AG04450 (cell line): ENCODE measurements at places on chromosomes 12 and 14. TPM values are rescaled to one million over a fixed set of nuclear protein-coding genes. Genes with fewer than 3 reads are reported as not detected.

GRCh38 chr14:84750763-84751554 is 779.0 kb upstream of the FLRT2 start:
- DNase-seq, result peak; percentile 18

The CATSPERB gene
- polyA plus RNA-seq, result not detected in 2 replicates

DNA sequence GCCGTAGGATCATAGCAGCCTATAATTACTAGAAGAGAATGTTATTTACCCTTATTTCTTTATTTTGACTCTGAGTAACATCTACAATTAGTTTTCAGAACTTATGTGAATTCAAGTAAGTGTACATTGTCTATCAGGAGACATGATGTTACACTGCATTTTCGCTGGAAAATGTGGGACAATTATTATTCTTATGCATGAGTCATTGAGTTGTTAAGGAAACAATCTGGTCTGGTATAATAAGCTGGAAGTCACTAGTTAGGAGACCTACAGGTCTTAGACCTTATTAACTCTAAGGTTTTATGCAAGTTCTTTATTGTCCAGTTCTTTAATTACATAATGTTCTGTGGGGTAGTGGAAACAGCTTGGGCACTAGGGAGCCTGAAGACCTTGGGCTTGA is 5.8 kb downstream of the KTN1 start:
- DNase-seq, result no peak

DNA sequence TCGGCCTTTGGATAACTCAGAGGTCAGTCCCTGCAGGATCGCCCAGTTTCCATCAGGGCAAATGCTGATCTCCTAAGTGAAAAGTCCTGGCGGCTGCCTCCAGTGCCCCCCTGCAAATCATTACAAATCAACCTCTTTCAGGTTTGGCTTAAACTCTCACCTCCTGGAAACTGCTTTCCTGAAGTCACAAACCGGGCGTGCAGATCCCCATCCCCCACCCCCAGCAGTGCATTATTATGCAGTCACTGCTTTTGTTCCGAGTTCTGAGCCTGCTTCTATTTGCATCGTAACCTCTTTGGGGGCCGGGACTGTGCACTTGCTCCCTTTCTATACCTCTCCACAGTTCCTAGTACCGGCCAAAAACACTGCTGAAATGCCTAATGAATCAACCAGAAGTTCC is at the start of gene USP44:
TSS of gene USP44 (minus strand) at position 172 of the 400 bp plus-strand sequence. CDS start 17,220 bp downstream, outside the sequence.
- DNase-seq, result no peak

DNA sequence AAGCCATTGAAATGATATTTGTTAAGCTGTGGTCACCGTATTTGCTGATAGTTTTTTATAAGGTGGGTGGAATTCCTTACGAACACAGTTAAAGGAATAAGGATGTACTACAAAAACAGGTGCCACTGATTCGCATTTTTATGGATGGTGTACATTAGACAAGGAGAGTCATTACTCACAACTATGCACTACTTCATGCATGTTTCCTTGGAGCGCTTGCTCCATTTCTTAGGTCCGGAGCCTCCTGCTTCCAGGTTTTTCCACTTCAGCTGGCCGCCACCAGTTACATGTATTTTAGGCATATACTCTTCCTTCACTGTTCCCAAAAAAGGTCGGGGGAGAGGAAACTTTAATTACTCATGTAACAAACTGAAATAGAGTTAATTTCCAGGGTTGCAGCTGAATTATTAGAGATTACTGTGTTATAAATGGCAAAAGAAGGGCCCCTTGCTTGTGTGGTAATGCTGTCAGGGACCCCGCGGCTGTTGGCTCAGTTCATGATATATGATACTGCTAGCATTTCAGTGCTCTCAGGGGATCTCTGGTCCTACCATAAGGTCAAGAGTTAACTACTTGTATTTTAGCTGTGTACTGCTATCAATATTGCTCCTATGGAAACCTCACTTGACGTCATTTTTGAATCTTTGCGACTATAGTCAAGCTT is 454.7 kb downstream of the NPAS3 start:
- no peak for DNase-seq

- DNase-seq, result no peak
Observed at GRCh38 chr14:81350344-81351130, 49.6 kb downstream of the STON2 start.

GRCh38 chr14:68106456-68106855 is 286.9 kb downstream of the RAD51B start:
- no peak for DNase-seq

DNA sequence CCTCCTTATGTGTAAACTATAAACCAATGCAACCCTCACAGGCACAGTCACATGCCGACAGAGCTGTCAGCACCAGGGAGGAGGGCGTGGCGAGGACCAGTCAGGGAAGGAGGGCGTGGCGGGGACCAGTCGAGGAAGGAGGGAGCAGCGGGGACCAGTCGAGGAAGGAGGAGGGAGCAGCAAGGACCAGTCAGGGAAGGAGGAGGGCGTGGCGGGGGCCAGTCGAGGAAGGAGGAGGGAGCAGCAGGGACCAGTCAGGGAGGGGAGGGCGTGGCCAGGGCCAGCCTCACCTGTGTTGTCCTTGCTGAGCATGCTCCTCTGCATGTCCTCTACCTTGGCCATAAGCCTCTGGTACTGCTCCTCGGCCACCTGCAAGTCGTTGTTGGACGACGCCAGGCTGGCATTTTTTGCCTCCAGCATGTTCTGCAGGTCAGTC is 24.2 kb downstream of the GOLGA3 start:
- no peak for DNase-seq

DNA sequence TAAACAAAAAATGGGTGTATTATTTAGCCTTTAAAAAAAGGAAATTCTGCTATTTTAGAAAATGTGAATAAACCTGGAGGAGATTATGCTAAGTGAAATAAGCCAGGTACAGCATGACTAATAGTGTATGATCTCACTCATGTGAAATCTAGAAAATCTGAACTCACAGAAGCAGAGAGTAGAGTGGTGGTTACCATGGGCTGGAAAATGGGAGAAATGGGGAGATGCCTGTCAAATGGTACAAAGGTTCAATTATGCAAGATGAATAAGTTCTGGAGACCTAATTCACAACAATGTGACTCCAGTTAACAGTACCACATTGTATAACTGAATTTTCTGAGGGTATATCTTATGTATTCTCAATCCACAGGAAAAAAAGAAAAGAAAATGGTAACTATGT is 17.4 kb upstream of the LEMD3 start:
- no peak for DNase-seq

The SIRT4 gene
- 1.4 and 1.9 TPM in 2 replicates for polyA plus RNA-seq

GRCh38 chr12:80979251-80979650 is 41.5 kb upstream of the LIN7A start:
- DNase-seq, result no peak

- DNase-seq, result no peak
Observed at GRCh38 chr14:101072070-101072469, 168.5 kb upstream of the RTL1 start.

DNA sequence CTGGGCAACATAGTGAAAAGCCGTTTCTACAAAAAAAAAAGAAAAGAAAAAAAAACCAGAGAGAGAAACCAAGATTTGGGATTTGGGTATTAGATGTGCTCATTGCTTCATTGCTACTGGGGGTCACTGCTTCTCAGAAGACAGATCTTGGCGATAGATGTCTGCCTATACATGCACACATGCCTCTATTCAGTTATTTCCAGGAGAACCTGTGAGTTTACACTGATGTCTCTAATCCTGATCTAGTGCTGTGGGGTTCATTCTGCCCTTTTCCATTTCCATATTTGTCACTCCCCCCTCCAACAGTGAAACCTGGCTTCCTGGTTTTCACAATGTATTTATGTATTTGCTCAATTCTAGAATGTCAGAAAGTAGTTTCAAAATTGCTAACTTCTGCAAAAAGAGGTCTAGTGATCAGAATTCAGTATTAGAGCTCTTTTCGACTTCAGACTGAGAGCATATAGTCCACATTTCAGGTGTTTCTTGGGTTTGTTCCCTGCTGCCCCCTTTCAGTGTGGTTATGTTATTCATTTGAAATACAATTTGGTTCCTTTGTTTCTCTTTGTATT is 111.0 kb downstream of the SLC25A47 start:
- no peak for DNase-seq

DNA sequence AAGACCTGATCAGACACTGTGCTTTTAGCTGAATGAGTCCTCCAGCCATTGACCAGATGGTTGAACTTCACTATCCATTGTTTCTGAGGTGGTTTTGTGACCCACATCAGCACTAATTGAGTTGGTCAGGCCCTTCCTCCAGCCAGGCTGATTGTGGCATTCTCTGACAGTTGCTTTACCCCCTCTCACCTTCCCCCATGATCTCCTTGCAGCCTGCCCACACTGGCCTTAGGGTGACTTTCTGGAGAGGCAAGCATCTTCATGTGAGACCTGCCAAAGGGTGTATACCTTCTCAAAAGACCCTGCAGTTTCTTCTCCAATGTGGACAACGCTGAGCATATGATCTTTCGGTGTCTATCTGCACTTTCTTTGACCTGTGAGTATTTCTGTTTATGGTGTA is 83.9 kb downstream of the GPATCH2L start:
- DNase-seq, result no peak

- DNase-seq, result no peak
Observed at GRCh38 chr12:70885956-70886355, 34.6 kb downstream of the PTPRR start.

DNA sequence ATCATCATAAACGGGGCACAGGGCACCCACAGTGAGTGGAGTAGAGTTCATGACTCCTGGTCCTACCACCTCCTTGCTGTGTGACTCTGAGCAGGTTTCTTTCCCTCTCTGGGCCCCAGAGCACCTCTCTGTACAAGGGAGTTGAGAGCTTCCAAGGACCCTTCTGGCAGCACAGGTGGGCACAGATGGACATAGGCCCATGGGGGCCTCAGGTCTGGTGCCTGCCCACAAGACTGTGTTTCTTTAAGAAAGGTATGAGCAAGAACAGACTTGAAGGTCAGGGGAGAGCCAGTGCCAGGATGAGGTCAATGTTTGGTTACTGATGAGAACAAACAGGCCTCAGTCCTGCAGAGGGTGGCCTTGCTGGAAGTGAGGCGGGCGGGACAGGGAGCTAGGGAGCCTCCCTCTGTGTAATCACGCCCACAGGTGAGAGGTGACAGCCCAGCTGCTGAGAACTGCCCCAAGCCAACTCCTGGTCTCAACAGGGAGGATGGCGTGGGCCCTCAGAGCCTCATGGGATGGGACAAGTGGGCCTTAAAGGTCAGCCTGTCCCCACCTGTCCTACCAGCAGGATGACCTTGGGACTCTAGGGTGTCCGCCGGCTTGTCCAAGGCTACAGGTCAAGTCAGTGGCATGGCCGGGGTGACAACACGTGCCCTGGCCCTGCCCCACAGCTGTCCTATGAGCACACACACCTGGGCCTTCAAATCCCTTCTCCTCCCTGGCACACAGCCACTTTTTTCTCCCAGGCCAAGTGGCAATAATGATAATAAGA is 49.1 kb downstream of the CCDC85C start:
- DNase-seq, result no peak

- DNase-seq, result no peak
Observed at GRCh38 chr12:109423392-109423791, 53.7 kb downstream of the KCTD10 start.

The MYO1A gene
- polyA plus RNA-seq, result not detected in 2 replicates

GRCh38 chr14:98368916-98369315 is 903.1 kb downstream of the BCL11B start:
- DNase-seq, result no peak

The STON2 gene
- polyA plus RNA-seq, result not detected in 2 replicates

- DNase-seq, result no peak
Observed at GRCh38 chr12:3362737-3363136, 128.3 kb upstream of the PRMT8 start.

The HVCN1 gene
- 6.5 and 6.9 TPM in 2 replicates for polyA plus RNA-seq

GRCh38 chr12:132647858-132648257 is 29.3 kb downstream of the P2RX2 start:
- no peak for DNase-seq

- no peak for DNase-seq
Observed at GRCh38 chr14:20143911-20144310, 5.3 kb downstream of the OR4N5 start.

The KRT74 gene
- not detected in 2 replicates for polyA plus RNA-seq

- DNase-seq, result no peak
Observed at GRCh38 chr12:77549383-77550128, 281.1 kb upstream of the NAV3 start.

- DNase-seq, result no peak
Observed at GRCh38 chr12:167959-168600, 45.9 kb downstream of the SLC6A12 start.

The ASB2 gene
- polyA plus RNA-seq, result 1.6 and 2.0 TPM in 2 replicates

DNA sequence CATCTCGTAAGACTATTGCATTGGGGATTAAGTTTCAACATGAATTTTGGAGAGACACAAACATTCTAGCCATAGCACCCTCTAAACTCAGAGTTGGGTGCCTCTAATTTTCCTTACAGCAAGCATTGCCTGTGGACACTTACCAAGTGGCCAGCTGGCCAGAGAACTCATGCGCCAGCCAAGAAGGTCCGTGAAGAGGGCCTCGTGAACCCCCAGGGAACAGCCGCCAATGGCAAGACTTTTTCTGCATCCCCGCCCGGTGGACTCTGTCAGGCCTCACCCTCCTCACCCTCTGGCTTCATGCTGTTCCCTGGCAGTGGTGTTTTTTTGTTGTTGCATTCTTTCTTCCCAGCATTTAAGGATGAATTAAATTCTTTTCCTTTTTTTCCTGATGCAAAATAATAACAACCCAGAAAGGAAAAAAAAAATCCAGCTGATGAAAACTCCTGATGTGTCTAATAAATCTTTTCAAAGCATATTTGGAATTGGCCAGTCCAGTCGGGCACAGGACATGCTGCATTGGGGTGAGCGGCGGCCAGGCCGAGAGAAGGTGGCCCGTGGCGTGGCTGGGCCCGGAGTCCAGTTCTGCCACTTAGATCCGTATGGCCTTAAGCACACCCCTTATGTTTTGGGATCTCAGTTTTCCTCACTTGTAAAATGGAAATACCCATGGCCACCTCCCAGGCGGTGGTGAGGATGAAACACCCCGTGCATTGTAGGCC is 191.9 kb upstream of the DIO3 start:
- DNase-seq, result no peak

The BEGAIN gene
- 0.16 and 0.48 TPM in 2 replicates for polyA plus RNA-seq

GRCh38 chr12:114726092-114726710 is 42.2 kb upstream of the TBX3 start:
- no peak for DNase-seq

The CLBA1 gene
- 4.6 and 4.9 TPM in 2 replicates for polyA plus RNA-seq

DNA sequence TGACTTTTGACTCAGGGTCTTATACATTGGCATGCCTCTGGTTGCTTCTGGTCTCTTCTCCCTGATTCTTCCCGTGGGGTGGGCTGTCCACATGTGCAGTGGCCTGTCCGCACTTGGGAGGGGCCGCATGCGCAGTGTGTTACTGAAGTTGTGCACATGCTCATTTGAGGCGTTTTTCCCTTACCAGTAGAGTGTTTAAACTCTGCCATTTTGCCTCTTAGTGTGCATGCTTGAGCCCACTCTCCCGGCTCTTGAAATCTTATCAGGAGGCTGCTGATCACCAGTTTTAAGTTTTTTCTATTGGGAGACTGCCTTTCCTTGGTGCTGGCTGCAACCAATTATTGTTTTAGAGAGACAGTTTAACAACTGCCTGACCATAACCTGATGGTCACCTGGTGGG is 32.1 kb upstream of the HECTD1 start:
- no peak for DNase-seq

- no peak for DNase-seq
Observed at GRCh38 chr12:118548887-118549509, 172.6 kb downstream of the SUDS3 start.
